ENCODE measurements at places on chromosomes 4 and X.

DNA sequence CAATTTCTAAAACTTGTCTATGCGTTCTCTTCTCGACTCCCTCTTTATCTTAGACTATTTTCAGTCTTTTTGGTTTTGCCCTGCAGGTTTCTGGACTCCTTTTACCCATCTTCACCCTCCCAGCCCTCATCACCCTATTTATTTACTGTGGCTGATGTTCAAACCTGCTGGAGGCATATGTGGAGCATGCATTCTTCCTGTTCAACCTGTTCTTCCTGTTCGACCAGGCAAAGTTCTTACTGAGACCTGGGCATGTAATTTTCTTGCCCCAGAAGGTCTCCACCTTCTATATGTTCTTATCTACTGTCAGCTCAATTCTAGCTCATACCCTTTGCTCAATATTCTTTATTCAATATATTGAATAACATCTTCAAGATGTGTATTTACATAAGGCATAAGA, 69.4 kb upstream of the AGA start:
- DNase-seq = no peak

- DNase-seq = no peak
These were observed 35.0 kb upstream of the CLCN4 start for GRCh38 chrX:10121787-10122186.

GRCh38 chr4:94889523-94889922, 131.8 kb downstream of the BMPR1B start:
- no peak for DNase-seq

- no peak for DNase-seq
These were observed 29.9 kb downstream of the CPEB2 start for GRCh38 chr4:15031993-15032675.

- no peak for DNase-seq
These were observed 161.2 kb upstream of the AGTR2 start for GRCh38 chrX:116009346-116009745.

DNA sequence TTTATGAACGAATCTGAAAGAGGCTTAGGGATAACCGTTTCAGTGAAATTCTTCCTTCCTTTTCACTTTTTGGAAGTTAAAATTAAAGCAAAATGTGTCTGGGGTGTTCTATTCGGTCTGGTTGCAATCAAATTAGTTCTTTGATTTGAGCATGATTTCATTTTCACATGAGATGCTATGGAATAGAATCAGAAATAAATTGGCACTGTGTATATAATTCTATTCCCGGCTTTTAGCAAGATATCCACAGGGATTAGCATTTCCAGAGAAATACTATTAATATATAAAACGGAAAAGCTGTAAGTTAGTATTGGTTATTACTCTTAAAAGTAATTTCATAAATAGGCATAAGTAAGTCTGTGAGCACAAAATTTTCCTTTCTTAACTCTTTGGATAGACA, 1676.8 kb upstream of the PCDH7 start:
- DNase-seq = no peak

DNA sequence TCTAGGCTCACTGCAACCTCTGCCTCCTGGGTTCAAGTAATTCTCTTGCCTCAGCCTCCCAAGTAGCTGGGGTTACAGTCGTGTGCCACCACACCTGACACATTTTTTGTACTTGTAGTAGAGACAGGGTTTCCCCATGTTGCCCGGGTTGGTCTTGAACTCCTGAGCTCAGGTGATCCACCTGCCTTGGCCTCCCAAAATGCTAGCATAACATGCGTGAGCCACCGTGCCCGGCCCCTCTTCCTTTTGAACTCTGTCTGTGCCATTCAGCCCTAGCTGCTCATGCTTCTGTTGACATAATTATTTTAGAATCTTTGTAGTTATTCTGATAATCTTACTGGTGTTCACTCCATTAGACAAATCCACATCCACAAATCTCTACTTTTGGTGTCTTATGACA, 1231.3 kb upstream of the ADGRL3 start:
- no peak for DNase-seq

DNA sequence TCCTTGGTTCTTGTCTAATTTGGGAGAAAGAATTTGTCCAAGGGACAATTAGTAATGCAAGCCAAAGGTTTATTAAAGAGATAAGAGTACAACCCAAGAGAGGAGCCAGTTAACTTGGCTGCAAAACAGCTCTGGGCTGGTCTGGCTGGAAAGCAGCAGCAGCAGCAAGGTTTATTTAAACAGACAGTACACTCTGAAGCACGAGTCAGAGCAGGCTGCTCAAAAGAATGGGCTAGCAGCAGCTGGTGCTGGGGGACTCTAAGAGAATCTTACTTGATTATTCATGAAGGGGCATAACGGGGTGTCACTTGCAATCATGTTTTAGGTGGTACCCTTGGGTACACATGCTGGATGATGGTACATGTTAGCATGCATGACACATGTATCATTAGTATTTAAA, 17.1 kb upstream of the CT47C1 start:
- DNase-seq = no peak

DNA sequence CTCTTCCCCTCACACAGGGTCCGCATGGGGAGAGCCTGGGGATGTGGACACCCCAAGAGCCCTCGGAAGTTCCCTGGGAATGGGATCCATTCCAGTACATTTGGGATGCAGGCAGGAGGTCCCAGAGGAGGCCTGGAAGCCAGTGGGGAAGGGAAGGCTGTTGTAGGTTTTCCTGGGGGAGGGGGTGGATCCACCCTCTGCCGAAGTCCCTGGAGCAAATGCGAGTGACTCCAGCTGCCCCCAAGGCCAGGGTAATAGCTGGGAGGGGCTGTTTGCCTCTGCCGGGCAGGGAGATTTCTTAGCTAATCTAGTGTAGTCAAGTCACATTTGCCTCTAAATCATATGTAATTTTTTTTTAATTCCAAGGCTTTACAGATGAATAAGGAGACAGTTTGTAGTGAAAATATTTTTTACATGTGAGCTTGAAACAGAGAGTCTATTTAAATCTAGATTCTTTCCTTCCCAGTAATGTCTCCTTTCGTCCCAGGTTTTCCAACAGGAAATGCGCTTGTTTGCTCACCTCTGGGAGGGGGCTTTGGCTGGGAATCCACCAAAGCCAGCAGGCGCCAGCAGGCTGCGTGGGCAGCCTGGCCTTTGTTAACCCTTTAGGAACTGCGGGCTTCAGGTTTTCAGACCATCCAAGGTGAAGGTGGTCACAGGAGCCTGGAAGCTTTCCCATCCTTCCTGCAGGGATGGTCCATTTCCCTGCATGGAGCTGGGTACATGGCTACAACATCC, 26.8 kb downstream of the SH3TC1 start:
- DNase-seq = no peak

- no peak for DNase-seq
These were observed 80.8 kb downstream of the ANKRD50 start for GRCh38 chr4:124631760-124632159.

DNA sequence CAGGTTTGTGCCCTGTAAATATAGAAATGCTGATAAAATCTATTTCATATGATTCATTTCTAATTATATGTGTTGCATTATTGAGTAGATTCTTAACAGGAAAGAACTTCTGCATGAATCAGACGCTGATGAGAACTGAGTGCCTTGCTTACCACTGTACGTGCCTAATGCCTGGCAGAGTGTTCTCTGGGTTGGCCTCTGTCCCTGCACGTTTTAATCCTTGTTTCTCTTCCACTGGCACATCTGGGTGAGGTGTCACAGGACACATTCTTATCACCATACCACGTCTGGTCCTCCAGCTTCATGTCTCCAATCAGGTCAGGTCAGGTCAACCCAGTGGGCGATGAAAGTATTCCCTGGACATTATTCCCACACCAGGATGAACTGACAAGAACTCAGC, 53.6 kb downstream of the KLF3 start:
- peak; percentile 34 for DNase-seq

DNA sequence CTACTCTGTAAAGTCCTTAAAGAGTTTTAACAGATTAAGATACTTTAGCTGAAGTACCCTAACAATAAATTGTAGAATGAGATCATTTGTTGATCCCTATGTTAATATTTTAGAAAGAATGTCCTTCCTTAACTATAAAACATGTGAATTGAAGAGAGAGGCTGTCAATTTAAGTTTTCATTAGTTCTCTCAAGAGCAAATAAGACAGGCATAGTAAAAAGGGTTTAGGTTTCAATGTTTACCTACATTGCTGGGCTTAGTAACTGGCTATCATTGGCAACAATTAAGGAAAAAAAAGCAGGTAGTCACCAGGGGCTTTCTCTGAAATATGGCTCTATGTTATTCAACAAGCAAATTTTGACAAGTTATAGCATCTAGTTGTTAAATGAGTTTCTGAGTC, 91.5 kb downstream of the ATRX start:
- DNase-seq = no peak

DNA sequence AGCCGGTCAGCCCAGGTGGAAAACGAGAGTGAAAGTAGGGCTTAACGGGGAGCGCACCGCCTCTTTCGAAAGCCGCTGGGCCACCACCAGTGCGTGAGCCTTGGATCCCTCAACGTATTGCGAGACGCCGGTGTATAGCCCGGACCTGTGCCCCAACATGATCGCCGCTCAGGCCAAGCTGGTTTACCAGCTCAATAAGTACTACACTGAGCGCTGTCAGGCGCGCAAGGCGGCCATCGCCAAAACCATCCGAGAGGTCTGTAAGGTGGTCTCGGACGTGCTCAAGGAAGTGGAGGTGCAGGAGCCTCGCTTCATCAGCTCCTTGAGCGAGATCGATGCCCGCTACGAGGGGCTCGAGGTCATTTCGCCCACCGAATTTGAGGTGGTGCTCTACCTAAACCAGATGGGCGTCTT, 929 bp downstream of the MAB21L2 start:
- no peak for DNase-seq

DNA sequence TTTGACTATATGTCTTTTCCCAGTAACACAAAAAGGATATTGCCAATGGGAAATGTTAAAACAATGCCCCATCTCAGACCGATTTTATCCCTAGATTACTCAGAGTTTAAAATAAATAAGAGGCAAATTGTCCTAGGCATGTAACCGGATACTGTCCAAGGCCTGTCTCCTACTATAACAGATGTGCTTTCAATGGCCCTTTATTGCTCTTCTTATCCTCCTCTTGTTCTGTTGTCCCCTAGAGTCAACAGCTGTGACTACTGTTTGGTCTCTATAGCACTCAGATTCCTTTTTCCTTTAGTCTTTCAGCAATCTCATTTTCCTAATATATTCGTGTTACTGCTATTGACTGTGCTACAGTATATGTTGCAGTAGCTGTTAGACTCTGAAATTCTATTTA, 66.8 kb upstream of the PLS3 start:
- DNase-seq = no peak

GRCh38 chr4:147479376-147479775, 1.5 kb upstream of the EDNRA start:
- no peak for DNase-seq

GRCh38 chrX:117397844-117398243, 718.8 kb downstream of the KLHL13 start:
- no peak for DNase-seq

DNA sequence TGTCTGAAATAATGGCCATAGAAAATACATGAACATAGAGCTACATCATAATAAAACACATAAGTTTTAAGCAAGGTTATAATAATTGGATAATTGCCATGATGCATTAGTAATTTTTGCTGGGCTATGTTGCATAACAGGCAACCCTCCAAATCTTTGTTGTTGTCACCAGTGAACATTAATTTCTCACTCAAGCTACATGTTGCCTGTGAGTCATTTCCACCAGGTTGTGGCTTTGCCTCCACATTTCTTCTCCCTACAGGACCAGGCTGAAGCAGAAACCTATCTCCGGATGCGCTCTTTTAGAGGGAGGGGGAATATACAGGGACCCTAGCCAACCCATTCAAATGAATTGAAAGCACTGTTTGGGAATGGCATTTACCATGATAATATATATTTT, 347.7 kb downstream of the GABRG1 start:
- no peak for DNase-seq

DNA sequence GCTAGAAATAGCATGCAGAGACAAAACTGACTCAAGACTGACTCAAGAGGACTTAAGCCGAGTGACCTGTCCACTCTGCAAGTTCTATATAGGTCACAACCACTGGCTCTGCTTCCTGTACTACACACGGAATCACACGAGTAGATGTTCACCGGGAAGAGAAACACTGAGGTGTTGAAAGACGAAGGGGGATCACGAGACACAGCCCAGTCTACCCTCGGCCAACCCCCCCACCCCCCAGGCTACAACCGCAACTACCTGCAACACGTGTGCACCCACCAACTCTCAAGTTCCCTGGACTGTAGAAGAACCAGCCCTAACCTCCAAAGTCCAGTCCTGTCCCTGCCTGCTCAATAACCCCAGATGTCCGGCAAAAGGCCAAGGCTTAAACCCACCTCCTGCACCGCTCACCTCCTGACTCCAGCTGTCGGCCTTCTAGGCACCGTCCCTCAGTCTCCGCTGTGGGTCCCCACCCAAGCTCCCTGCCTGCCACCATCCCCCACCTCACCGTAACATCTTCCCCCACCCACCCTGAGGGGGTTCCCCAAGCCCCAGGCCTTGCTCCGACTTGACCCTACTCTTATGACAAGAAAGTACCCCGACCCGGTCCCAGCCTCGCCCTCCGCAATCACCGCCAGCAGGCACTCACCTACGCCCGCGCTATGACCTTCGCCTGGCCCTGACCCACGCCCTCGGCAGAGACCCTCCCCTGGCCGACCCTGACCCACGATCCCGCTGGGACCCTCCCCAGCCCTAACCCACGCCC, 739 bp downstream of the GAK start:
- DNase-seq = no peak

DNA sequence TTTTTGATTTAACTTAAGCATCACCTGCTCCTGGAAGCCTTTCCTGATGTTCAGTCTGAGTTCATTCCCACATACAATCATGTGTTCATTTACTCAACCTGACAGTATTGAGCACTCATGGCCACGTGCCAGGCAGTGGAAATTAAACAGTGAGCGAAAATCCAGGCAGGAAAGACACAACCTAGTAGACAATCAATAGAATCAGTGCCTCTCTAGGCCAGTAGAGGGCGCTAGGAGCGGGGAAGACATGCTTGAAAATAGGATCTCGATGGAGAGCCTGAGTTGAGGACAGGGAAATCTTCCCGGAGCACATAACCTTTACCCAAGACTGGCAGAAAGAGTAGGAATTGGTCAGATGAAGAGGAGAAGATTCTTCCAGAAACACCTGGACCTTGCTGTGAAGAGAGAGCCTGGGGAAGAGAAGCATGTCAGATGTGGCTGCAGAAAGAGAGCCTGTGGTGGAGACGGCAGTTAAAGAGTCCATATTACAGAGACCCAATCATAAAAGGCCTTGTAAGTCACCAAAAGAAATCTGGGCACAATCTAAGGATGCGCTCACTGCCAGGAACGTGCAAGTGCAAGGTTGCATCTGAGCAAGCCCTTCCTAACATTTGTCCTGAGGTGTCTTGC, 103.5 kb downstream of the LDB2 start:
- DNase-seq = no peak

DNA sequence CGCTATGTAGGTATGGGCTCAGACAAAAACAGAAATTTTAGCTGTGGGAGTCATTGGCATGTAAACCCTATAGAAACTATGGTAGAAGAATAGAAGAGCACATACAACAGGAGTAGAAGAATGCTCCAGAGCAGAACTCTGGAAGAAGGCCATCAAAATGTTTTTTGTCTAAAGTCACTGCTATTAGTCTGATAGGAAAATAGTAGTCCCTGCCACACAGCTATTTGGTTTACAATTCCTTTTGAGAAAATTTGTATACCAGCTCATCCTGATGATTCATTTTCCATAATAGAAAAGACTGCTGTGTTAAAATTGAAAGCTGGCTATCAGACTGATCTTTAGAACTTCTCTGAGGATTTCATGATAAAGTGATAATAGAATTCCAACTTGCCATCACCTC, 32.8 kb upstream of the ADAD1 start:
- no peak for DNase-seq

GRCh38 chr4:137069473-137069872, 462.8 kb downstream of the PCDH18 start:
- no peak for DNase-seq
